ENCODE measurements at places on chromosomes 3 and 15.

DNA sequence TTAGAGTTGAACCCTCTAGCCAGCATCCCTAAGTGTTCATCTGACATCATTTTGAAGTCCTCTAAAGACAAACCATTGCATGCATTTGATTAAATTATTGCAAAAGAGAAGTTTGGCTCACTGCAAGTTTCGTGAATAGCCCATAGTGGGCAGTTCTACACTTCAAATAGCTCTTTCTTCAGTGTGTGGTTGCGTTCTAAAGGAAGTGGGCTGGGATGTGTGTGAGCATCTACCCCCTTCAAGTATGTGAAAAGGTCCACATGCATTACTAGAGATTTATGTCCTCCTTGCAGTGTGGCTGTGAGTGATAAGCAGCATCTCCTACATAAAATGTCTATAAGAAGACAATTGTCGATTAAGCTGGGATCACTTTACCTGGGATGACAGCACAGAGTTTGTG lies 54.6 kb downstream of the SST start:
- DNase-seq, result no peak

- DNase-seq, result peak; percentile 2
Observed at GRCh38 chr3:10553591-10554235, 48.3 kb upstream of the ATP2B2 start.

DNA sequence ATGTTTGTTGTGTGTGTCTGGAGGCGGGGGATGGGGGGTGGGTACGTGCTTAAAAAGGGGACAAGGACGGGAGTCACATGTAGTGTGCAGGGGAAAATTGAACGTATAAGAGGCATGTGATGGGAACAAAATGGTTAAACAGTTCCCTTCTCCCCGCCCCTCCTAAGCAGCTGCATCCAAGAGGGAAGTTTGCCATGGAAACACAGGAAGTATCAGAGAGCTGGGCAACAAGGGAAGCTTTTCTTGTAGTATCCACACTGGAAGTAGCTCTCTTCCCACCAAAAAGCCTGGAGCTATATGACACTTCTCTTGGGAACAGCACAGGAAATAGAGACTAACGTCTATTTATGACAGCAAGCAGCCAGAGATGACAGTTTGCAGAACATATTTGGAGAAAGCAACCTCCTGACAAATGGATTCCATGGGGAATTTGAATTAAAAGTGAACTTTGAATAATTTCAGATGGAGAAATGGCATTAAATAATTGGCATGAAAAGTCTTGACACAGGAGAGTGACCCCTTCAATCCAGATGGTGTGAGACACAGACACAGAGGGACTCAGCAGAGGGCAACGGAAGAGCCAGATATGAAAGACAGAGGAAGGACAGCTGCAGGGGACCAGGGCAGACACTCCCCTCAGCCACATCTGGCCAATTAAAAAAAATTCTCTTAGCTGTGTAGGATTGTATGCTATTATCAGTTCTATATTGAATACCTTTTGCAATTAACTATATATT lies 294.2 kb upstream of the TBL1XR1 start:
- DNase-seq, result no peak

DNA sequence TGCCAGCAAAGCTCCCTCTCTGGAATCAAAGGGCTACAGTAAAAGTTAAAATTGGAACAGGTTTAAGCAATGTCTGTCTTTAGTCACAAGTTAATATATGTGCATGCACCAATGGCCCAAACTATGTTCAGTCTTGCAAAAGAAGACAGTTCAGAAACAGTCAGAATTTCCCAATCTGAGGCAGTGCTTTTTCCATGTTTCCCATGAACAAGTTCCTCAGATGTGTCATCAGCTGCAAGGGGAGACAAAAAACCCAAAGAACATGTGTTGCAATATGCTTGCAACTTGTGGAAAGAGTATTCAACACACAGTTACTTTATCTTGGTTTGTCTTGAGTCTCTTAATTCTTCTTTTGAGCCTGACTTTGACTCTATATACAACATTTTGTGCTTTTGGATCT lies 148.4 kb downstream of the USP13 start:
- DNase-seq, result no peak

DNA sequence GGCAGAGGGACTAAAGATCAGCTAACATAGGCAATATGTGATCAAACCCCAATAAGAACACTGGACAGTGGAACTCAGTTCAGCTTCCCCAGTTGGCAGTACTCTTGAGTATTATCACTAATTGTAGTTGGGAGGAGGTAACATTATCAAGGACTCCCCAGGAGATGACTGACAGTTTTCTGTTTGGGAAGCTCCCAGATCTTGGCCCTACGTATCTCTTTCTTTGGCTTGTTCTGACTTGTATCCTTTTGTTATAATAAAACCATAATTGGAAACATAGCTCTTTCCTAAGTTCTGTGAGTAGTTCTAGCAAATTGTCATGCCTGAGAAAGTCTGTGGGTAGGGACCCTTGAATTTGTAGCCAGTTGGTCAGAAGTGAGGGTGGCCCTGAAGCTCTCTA lies 316.4 kb downstream of the ZNF621 start:
- no peak for DNase-seq

DNA sequence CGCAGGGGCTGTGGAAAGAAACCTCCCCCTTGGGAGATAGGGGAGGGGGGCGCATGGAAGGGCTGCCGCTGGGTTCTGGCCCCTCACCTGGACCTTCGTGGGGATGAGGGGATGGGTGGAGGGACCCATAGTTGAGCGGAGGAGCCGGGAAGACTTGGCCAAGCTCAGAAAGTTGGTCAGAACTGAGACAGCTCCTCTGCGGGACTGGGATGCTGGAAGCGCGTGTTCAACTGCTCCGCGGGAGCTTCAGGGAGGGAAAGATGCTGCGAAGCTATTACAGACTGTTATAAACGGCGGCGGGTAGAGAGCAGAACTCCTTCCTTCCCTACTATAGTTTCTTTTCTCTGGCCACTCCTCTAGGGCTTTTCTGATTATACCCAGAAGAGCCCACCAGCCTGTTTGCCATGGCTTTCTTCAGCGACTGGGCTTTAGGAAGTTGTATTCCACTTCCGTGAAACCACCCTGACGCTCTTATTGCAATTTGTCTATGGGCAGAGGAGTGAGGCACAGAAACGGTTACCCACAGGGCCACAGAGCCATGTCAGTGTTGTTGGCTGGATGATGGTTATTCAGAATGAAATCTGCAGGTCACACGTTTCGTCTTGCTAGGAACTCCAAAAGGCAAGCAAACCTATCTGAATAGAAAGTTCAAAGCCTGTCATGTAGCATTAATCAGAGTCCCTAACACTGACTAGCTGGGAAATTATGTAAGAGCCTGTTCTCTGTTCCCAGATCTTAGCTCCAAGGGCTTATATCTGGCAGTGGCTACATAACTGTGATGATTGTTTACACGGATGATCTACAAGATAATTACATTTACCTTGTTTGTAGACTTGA lies 1.1 kb downstream of the SYNPR start:
- no peak for DNase-seq

DNA sequence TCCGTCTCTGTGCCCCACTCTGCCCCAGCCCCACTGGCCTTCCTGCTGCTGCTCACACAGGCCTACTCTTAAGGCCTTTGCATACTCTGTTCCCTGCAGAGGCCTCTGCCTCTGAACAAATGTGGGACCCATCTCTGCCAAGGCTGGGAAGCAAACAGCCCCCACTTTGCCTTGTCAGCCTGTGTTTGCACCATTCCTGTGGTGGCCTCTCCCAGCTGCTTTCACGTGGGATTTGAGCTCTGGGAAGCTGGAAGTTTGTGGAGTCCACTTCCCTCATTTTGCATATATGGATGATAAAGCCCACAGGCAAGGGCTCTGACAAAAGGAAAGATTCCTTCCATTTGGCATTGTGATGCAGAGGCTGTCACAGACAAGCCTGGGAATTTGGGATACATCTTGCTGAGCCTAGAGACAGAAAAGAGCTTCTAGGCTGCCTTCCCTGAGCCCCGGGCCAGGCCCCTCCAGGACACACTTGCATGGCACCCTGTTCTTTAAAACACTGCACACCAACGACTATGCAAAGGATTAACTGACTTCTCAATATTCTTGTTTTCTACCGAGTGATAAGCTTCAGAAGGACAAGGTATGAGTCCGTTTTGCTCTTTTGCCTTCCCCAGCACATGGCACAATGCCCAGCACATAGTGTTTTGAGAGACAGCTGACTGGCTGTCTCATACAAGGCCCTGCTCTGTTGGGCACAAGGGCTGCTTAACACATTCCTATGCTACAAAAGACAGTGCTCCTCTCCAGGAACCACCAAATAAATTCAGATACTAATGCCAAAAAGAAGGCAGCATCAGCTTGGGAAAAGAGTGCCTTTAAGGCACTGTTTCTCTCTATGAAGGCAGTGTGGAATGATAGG lies 120.7 kb upstream of the TOPAZ1 start:
- no peak for DNase-seq

DNA sequence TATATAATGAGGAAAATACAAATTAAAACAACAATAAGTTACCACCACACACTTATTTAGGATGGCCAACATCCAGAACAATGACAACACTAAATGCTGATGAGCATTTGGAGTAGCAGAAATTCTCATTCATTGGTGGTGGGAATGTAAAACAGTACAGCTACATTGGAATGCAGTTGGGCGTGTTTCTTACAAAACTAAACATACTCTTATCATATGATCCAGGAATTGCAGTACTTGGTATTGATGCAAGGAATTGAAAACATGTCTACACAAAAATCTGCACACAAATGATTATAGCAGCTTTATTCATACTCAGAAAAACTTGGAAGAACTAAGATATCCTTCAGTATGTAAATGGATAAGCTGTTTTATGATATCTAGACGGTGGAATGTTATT lies 594.2 kb downstream of the ZBBX start:
- no peak for DNase-seq

GRCh38 chr3:151262871-151263525 lies 15.3 kb downstream of the P2RY14 start:
- no peak for DNase-seq

GRCh38 chr3:11510001-11510340 lies 133.7 kb downstream of the VGLL4 start:
- no peak for DNase-seq

DNA sequence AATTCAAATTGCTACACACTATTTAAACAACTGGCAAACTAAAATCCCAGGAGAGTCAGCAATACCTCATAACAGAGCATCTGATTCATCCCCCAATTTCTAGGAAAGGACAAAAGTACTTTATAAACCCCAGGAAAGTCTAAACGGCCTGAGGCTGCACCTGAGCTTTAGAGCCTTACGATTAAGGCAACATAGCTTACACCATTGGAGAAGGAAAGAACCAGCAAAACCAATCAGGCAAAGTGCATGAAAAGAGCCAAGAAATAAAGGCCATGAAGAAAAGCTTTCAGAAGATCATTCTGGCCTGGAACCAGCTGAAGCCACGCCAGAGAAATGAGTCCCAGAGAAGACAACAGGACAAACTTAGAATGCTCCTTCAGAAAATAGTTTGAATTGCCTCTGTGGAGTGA lies 48.1 kb downstream of the PTPN9 start:
- DNase-seq, result no peak

DNA sequence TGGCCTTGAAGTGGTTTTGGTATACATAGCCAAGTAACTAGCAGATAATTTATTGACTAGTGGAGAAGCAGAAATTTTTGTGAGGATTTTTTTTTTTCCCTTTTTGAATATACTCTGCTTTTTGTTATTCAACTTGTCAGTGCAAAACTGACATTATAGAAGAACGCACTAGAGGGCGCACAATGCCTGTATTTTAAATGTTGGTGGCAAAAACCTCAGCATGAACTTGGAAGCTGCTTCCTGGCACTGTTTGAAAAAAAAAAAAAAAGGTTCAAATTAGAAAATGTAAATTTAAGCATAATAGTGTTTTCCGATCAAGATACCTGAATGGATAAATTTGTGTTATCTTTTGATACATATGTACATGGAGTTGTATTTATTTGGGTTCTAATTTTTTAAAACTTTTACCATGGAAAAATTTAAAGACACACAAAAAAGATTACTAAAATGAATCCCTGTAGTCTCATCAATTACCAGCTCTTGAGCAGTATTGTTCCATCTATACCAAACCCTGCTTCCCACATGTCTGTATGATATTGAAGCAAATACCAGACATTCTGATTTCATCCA lies 56.0 kb downstream of the SLC25A26 start:
- no peak for DNase-seq

- no peak for DNase-seq
Observed at GRCh38 chr15:49855917-49856637, 235.2 kb downstream of the DTWD1 start.

GRCh38 chr3:99549957-99550603 lies 88.3 kb upstream of the COL8A1 start:
- no peak for DNase-seq

- no peak for DNase-seq
Observed at GRCh38 chr15:79881254-79881653, 15.6 kb downstream of the MTHFS start.

DNA sequence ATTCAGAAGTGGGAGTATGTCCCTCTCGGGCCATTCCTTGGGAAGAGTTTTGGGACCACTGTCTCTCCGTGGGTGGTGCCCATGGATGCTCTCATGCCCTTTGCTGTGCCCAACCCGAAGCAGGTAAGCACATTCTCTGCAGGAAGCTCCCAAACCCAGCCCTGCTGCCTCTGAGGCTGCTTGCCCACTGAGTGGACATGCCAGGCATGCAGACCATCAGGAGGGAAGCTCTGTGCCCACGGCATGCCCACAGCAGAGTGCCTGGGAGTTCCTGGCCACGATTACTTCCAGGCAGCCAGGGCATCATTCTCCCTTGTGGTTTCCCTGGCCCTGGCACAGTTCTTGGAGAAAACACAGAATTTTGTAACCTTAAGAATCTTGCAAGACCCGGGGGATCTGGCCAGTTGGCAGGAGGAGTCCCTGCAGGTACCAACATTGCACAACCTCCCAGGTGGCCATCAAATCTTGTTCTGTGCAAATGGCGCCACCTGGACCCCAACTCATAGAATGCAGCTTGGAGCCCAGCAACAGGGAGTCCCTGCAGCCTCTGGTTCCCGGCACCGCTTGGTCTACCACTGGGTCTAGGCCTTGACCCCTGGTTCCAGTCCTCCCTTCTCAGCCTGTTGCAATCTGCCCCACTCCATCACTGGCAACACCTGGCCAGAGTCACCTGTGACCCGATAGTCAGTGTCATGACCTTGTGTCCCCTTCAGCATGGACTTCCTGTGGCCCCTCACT lies 20.4 kb downstream of the FAH start:
- DNase-seq, result no peak

DNA sequence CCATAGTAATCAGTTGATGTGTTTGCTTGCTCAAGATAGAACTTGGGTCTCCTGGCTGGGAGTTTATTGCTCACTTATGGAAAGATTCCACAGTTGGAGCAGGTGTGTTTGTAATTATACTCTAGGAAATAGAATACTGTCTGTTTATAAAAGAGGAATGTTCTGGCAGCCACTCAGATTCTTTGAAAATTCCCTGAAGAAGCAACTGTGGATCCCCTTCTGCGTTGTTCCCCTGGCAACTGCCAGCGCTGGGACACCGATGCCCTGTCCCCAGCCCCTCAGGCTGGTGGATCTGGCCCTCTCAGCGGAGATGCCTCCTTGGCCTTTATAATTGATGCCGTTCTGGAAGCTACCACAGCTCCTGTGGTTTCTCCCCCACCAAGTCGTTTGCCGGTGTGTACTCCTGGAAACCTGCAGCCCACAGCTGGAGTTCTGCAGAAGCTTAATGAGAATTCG lies 225.9 kb downstream of the ITPR1 start:
- no peak for DNase-seq

- no peak for DNase-seq
Observed at GRCh38 chr3:170410428-170411029, 8.1 kb upstream of the CLDN11 start.
